HFF-Myc (cell line): ENCODE measurements at places on chromosomes 5 and 9.

DNA sequence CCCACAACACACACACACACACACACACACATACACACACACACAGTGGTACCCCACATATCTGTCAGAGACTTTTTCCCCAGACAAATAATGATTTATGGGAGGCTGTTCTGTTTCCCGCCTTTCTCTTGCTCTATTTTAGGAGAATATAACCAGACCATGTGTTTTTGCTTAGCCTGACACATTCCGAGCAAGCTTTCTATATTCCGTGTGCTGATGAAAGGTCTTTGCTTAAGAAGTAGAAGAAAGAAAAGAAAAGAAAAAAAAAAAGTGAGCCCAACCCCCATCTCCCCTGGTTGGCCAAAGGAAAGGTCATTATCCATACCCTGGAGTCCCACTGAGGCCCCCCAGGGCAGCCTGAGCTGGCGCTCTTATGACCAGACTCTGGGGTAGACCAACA, 338.6 kb downstream of the SLIT3 start:
- DNase-seq: no peak

- DNase-seq: no peak
These were observed 20.1 kb upstream of the TMEFF1 start for GRCh38 chr9:100452894-100453293.

DNA sequence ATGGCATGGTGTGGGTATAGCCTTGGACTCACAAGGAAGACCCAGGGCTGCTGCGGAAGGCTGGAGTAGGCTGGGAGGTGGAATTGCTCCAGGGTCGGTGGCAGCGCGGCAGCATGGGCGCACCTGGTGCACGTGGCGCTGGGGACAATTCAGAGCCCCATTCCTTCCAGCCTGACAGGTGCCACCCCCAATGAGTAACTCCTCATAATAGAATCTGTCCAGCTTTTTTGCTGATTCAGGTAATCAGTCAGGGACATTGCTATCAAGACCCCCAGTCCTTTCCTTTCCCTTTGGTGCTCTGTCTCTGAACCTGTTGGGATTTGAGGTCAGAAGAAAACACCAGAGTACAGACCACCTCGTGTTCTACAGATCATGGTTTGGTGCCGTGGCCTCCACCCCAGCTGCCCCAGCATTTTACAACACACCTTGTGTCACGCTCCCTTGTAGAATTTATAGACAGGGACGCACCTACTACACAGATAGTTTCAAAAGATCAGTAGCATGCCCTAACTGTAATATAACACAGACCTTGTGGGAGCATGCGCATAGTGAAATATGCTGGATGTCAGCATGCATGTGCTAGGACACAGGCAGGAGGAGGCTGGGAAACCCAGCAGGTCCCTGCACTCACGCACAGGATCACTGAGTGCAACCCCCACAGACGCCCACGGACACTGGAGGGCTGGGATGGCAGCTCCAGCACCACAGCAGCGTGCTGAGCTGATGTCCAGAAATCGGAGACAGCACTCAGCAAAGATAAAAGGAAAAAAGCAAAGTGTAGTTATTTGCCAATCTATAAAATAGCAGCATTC, 47.9 kb upstream of the CTSL start:
- no peak for DNase-seq

GRCh38 chr9:14560194-14560593, 133.0 kb downstream of the ZDHHC21 start:
- no peak for DNase-seq

DNA sequence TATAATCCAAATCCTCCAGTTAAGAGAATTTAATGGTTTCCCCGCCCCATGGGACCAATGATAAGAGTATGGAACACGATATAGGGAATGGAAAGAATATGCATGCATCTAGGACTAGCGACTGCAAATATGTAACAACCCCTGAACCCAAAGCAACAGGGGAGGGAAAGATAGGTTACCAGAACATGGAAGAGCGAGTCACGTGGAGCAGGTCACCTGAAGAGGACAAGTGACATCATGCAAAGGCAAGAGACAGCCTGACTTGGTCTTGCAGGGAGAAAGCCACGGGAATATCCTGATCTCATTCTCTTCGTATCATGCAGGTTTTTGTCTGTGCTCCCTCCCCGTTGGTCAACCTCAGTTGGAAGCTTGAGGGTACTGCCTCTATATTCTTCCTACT, 4.7 kb upstream of the UHRF2 start:
- DNase-seq: no peak
